ENCODE measurements at places on chromosomes 3 and 15.
A peak's percentile ranks its signal among the peaks of the same experiment; 100 is the strongest.

DNA sequence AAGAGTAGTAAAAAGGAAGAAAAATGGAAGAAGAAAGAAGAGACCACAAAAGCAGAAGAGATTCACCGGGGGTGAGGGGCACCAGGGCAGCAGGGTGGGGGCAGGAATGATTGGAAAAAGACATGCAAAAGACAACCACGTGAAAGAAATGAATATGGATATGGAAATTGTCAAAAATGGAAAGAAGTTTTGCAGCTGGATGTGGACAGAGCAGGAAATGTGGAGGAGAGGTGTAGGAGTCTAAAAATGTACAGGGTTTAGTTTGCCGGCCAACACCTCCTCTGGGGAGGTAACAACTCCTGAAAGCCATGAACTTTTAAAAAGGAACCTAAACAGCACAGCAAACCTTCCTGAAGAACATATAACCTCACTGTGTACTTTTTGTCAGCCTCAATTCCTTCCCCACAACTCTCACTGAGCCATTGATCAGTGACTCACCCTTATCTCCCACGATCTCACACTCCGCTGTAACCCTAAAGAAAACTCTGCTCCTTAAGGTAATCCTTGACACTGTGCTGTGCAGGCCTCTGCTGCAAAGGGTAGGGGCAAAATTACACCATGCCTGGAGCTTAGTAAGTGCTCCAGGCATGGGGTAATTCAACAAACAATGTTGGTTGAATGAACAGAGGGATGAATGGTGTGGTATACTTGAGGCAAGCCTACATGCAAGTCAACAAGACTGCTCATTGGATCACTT is 100.2 kb upstream of the BOC start:
- DNase-seq = no peak

DNA sequence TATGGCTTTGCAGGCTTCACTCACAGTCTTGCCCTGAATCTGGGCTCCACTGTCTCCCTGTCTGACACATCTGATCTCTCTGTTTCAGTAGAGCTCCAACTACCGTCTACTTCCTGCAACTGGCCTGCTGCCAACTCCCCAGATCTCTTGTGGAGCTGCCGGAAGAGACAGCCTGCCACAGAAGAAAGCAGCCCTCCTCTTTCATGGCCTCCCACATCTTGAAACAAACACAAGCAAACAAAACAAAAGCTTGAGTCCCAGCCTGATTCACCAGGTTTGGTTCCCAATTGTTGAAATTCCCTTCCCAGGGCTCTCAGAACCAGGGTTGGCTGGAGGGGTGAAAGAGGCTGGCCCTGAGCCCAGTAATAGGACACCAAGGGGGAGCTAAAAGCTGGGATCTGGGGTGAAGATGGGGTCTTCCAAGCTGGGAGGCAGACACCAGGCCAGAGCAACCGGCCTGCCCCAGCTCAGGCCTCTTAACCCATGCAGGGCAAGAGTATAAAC is 55.3 kb upstream of the CA12 start:
- DNase-seq = peak; percentile 40

GRCh38 chr3:184129012-184129411 is 6.1 kb upstream of the EIF2B5 start:
- no peak for DNase-seq

GRCh38 chr15:66574596-66574950 is 8.8 kb upstream of the LCTL start:
- DNase-seq = no peak

DNA sequence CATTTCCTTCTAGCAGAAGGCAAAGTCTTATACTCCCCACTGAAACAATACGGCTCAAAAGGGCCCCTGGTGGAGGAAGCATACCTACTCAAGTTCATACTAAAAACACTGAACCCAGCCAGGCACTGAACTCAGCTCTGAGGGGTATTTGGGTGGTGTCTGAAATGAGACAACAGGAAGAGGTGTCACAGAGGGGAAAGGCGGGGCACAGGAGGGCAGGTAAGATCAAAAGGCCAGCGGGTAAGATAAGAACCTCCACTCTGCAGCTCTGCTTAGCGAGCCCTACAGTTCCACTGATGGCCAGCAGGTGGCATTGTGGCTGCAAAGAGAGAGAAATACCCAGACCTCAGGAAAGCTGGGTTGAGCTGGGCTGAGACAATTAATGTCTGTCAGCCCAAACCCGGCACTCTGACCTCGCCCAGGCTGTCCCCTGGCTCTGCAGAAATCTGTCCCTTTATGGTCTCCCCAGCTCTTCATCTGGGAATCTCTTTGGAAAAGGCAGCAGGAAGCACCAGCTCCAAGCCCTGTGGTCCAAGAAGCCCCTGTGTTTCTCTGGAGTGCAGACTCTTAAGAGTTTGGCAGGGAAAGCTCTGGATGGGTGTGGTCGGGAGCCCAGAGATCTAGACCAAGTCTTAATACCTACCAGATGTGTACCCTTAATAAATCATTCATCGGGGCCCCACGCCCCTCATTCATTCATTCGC is 8.4 kb downstream of the MFGE8 start:
- DNase-seq = peak; percentile 79

- DNase-seq = no peak
These were observed 93.6 kb downstream of the APBA2 start for GRCh38 chr15:28979208-28979841.

DNA sequence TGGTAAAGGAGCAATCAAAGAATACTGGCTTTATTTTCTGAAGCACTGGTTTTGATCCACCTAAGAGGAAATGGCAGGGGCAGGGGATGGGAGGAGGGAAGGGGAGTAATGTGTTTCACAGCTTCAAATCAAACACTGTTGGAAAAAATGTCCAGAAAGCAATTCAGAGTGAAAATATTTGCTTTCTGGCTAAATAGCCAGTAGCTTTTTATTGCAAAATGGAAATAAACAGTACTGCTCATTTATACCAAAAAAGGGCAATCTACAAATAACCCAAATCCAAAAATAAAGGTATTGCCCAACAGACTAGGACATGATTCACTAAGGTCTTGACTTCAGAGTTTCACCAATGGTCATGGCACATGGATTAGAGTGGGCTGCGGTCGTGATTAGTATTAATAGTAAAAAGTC is 279.3 kb upstream of the THBS1 start:
- DNase-seq = no peak

- DNase-seq = no peak
These were observed 122.7 kb downstream of the MEIS2 start for GRCh38 chr15:36977659-36978058.

- DNase-seq = no peak
These were observed 20.3 kb upstream of the ANXA2 start for GRCh38 chr15:60418096-60418495.

- no peak for DNase-seq
These were observed 134.6 kb downstream of the PEAK1 start for GRCh38 chr15:77285057-77285997.

Measured in activated T-helper 9 cell treated with anti-CD3 and anti-CD28 coated beads, Interleukin-2, amount 50 U/mL, for 16 hours (primary cell).